ENCODE measurements at places on chromosomes 16 and 17.
A peak's percentile ranks its signal among the peaks of the same experiment; 100 is the strongest.

DNA sequence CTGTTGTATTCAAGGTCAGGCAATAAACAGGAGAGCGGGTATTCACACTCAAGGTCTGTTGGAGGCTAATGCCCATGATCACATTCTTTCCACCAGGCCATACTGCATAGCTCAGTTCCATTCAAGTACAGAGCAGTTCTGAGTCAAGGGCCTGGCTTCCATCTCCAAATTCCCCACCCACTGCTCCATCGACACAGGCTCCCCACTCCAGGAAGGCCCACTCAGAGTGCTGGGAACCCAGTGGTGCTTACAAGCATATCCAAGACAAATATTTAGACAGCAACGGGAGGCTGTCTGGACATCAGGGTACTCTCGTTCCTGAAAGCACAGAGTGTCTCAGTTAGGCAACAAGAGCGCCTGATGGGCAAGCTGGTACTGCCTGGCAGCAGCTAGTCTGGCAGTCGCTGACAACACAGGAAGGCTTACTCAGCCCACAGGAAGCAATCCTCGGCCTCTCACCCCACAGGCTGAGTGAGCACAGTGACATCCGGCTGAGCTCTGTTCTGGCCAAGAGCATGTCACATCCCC lies 40.9 kb downstream of the RFFL start:
- no peak for DNase-seq

DNA sequence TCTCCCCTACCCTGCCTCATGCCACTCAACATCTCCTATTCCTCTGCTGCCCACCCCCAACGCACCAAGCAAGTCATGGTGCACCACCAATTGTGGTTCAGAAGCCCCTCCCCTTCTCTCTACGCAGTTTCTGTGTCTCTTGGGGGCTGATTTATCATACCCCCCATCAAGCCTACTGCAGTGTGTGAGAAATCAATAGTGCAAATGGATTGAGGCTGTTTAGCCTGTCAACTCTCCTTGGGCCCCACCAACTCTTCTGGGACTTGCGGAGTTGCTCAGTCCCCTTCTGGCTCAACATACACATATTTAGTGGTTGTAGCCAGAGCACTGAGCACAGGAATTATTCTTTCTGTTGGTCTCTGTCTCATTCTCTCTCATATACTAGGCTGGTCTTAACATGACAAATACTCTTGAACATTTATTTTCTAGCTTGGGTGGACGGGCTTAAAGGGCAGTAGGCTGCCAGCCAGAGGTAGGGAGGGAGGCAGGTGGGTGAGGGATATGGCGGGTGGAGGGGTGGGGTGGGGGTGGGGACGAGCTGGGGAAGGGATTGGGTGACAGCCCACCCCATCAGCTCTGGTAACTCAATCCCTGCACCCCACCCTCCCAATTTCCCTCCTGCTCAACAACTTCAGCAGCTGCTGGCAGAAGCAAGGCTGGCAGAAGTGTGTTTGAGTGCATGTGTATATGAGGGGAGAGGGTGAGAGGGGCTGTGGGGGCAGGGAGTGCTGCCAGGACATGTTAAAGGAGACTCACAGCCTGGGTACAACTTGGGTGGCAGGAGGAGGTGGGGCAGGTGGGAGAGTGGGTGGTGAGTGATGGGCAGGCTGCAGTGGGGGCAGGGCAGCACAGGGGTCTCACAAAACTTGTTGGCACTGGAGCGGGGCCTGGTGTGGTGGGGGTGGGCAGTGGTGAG lies 4.9 kb downstream of the RARA start:
- peak; percentile 46 for DNase-seq

- no peak for DNase-seq
Measured at GRCh38 chr17:5003214-5003867, 5.6 kb downstream of the KIF1C start.

GRCh38 chr17:14360856-14361255 lies 60.0 kb downstream of the HS3ST3B1 start:
- no peak for DNase-seq

GRCh38 chr17:7380855-7381683 lies at the start of gene TNK1:
Gene TNK1 (plus strand): TSS chr17:7381089. CDS start chr17:7382927, 1,838 bp downstream.
- DNase-seq: no peak

DNA sequence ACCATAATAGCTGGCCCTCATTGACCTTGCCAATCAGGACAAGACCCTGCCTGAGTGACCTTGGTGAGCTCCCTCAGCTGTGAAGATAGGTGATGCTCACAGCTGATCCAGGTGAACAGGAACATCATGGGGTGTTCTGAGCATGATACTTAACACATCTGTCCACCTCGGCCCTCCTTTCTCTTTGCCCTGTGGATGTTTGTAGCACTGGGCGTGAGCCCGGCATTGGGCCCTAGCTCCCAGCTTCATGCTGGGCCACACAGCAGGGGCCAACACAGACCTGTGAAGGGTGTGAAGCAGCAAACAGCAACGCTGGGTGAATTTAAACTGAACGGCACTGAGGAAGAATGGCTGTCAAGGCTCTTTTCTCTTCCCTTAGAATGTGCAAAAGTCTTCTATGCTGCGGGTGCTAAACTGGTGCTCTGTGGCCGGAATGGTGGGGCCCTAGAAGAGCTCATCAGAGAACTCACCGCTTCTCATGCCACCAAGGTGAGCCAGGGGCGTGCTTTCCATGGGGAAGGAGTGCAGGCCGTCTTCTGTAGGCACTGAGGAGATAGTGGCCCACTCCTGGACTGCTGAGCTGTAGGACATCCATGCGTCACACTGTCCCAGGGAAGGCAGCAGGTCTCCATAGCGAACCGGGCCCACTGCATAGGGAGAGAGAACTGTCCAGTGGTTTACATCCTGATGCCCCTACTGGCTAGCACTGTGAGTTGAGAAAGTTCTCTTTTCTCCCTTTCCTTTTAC lies 35.9 kb downstream of the TMEM11 start:
- DNase-seq: no peak

DNA sequence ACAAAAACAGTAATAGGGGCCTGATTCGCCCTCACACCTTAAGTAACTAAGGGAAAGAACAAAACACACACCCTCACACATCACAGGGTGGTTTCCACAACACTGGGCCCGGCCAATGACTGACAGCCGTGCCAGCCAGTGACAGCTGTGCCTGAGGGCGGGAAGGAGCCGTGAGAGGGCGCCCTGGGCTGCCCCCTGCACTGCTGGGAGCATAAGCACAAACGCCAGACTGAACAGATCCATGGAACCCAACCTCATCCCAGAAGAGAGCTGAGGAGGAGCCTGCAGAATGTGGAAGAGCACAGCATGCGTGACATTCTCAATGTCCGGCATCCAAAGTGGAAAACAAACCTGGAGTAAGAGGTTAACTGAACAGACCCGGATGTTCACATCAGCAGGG lies 16.0 kb downstream of the CSNK1D start:
- peak; percentile 76 for DNase-seq

- DNase-seq: no peak
Measured at GRCh38 chr16:85571813-85572619, 41.1 kb upstream of the GSE1 start.

GRCh38 chr16:75345711-75346110 lies 87.6 kb downstream of the CFDP1 start:
- no peak for DNase-seq

DNA sequence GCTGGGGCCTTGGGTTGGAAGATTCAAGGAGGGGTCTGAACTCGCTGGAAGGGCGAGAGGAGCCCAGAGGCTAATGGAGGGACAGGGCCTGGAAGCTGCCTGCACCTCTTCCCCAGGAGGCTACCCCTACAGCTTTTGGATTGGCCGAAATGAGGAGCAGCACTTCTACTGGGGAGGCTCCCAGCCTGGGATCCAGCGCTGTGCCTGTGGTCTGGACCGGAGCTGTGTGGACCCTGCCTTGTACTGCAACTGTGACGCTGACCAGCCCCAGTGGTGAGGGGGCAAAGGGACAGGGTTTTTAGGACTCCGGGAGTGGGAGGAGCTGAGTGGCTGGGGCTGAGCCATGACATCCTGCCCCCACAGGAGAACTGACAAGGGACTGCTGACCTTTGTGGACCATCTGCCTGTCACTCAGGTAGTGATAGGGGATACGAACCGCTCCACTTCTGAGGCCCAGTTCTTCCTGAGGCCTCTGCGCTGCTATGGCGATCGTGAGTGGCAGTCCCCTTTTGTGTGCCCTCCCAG lies 8.8 kb downstream of the CNTNAP1 start:
- no peak for DNase-seq

Data from NCI-H1694 treated with DMSO at 0.1 percent for 48 hours (cell line).